ENCODE measurements at places on chromosomes 6 and 20.

DNA sequence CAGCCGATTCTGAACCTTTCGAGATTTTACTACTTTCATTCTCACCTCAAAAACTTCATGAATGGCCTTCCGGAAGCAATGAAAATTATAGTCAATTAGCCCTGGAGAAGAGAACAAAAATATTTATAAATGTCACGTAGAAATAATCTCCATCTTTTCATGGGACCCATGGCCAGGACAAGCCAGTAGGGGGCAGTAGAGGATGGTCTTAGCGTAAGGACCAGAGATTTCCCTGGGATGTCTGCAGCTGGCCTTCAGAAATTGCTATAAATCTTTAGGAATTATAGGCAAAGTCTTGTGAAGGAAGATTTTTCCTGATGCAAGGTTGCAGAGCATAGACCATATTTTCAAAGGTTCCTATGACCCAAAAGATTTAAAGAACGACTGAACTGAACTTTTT lies 15.6 kb upstream of the UBE2J1 start:
- no peak for DNase-seq

- DNase-seq, result no peak
These were observed 5.7 kb upstream of the PXDC1 start for GRCh38 chr6:3757241-3757641.

- no peak for DNase-seq
These were observed 11.2 kb downstream of the NKX2-4 start for GRCh38 chr20:21386111-21386510.

GRCh38 chr6:43723737-43724295 lies 36.2 kb upstream of the MRPS18A start:
- DNase-seq, result peak; percentile 50

GRCh38 chr6:15399641-15400470 lies 154.0 kb downstream of the JARID2 start:
- no peak for DNase-seq

GRCh38 chr6:34149452-34149810 lies 3.5 kb upstream of the GRM4 start:
- DNase-seq, result no peak

DNA sequence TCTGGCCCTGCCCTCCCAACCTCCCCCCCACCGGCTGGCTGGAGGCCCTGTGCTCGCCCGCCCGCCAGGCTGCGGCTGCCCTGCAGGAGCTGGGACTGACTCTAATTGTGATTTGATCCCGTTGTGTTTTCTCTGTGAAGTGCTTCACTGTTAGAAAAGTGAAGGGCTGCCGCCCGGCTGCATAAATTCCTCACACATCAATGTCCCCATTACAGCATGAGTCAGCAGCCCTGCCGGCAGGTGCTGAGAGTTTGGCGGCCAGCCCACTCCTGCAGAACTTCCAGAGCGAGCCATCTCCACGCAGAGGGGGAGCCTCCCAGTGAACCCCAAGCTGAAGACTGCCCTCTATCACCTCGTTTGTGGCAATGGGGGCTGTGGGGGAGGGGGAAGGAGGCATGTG lies 137.9 kb downstream of the DLL1 start:
- no peak for DNase-seq

GRCh38 chr6:137832110-137832509 lies 34.9 kb upstream of the TNFAIP3 start:
- no peak for DNase-seq

- DNase-seq, result peak; percentile 24
These were observed 40.1 kb upstream of the AKIRIN2 start for GRCh38 chr6:87742106-87742505.

DNA sequence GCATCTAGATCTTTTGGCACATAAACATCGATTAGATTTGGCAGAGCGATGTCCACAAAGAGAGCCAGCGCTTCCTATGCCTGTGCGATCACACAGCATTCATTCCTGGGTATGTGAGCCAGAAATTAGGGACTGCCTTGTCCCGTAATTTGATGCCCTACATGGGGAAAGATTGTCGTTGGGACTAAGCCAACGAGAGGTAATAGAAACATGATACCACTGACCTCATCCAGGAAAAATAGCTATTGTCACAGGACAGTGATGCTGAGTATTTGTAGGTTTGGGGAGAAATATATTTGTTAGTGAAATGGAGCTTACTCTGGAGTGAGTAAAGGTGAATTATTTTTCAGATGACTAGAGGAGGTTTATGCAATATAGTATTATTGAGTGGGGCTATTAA lies 154.0 kb downstream of the TSHZ2 start:
- DNase-seq, result no peak

- no peak for DNase-seq
These were observed 19.4 kb upstream of the OVOL2 start for GRCh38 chr20:18077157-18077556.

GRCh38 chr6:3221578-3221977 lies 5.9 kb downstream of the TUBB2B start:
- no peak for DNase-seq

DNA sequence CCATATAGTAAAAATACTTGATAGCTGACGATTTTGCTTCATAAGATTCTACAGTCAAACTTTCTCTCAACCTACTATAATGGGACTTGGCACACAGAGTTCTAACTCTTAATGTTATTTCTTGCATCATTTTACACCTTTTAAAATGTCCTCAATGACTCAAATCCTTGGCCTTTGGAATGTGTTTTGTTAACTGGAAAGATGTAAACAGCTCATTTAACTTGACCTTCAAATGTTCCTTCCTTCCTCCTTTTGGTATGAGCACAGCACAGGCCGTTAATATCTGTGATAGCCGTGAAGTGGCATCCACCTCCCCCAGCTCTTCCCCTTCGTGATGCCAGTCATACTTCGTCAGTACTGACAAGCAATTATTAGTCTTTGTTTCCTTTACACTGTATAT lies 972.0 kb upstream of the CITED2 start:
- no peak for DNase-seq

Measured in stimulated activated CD4-positive, alpha-beta T cell treated with anti-CD3 and anti-CD28 coated beads, TNF-alpha, amount 100 ng/mL, for 24 hours (primary cell).